Left renal pelvis (tissue), 4 donors: ENCODE measurements at places on chromosomes 11 and 22. TPM values are rescaled to one million over a fixed set of nuclear protein-coding genes. Genes with fewer than 3 reads are reported as not detected.

CYB5R2 gene
- polyA plus RNA-seq = 11.7 TPM

SYCE3 gene
- polyA plus RNA-seq = not detected

TMEM86A gene
- polyA plus RNA-seq = 7.5 TPM

THRSP gene
- 0.19 TPM for polyA plus RNA-seq

MOGAT2 gene
- 0.22 TPM for polyA plus RNA-seq

ADM2 gene
- polyA plus RNA-seq = 7.4 TPM

RASGRP2 gene
- 5.2 TPM for polyA plus RNA-seq

BIK gene
- polyA plus RNA-seq = 0.42 TPM

MFNG gene
- 10.4 TPM for polyA plus RNA-seq

FZD4 gene
- polyA plus RNA-seq = 71.9 TPM

GSTT2B gene
- polyA plus RNA-seq = 27.6 TPM

GRCh38 chr11:24391167-24391566 lies 105.7 kb upstream of the LUZP2 start:
- no peak for DNase-seq

- no peak for DNase-seq
These were observed at the start of gene KCTD14 for GRCh38 chr11:78022397-78023396. Gene KCTD14, minus strand, starts transcription at chr11:78023276. Its CDS starts 27 bp downstream, at chr11:78023249.

GRCh38 chr11:116261606-116262005 lies 511.2 kb downstream of the BUD13 start:
- DNase-seq = no peak

DNA sequence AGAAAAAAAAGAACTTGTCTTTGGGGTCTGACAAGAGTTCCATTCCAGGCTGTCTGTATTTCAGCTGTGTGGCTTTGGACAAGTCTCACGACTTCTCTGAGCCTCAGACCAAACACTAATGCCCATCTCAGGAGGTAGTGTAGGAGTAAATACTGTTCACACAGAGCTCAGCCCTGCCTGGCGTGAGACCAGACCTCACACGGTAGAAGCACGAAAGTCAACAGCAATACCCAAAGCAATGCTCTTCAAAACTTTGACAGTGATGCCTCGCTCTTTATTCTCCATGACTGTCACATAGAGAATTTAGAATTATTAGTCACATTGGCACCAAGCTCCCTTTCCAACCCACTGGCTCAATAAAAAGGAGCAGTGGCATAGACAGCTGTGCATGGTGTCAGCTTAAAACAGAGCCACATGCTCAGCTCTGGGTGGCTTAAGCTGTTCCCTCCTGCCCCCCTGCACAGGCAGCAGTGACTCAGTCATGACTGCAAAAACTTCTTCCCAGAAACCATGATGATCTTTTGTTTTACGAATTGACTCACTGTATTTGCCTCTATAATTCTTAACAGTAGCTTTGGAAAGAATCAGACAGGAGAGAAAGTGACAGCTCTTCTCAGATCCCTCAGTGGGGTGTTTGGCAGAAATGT lies 74.0 kb upstream of the PHF21B start:
- no peak for DNase-seq

GRCh38 chr22:24975813-24976341 lies 23.4 kb downstream of the KIAA1671 start:
- DNase-seq = no peak

DNA sequence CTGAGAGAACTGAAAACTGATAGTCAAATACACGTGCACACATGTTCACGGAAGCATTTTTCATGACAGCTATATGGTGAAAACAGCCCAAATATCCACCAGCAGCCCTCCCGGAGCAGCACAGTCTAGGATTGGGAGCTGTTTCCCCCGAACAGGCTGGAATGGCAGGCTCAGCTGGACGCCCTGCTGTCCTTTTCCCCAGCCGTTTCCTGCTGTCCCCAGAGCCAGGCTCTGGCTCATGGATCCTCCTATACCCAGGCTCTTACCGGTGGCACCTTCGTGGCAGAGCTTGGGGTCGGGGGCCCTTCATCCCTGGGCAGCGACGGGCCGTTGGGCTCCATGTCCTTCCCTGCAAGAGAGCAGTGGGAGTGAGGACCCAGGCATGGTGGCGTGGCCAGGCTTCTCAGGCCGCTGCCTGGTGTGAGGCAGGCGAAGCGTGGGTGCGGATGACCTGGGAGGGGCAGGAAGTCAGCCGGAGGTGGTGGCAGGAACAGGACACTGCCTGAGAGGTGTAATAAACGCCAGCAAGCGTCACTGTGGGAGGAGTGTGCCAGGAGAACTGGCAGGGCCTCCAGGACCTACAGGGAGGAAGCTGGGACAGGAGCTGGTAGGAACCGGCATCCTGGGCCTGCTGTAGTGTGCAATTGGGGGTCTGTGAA lies 38.8 kb downstream of the OSBPL5 start:
- no peak for DNase-seq

- no peak for DNase-seq
These were observed 152.7 kb downstream of the ADAMTS15 start for GRCh38 chr11:130601141-130601540.

DNA sequence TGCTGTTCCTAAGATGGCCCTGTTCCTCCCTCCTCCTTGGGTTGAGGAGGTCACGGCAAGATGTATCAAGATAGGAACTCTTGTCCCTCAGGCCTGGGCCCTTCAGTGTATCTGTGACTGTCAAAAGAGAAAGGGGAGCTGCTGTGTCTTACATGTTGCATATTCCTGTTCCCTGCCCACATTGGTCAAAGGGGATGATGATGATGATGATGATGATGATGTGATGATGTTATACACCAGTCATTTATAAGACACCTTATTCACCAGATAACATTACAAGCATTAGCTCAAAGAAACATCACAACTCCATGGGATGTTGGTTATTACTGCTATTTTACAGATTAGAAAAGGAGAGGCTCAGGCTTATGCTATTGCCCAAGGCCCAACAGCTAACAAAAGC lies 13.7 kb downstream of the FXYD6 start:
- no peak for DNase-seq

DNA sequence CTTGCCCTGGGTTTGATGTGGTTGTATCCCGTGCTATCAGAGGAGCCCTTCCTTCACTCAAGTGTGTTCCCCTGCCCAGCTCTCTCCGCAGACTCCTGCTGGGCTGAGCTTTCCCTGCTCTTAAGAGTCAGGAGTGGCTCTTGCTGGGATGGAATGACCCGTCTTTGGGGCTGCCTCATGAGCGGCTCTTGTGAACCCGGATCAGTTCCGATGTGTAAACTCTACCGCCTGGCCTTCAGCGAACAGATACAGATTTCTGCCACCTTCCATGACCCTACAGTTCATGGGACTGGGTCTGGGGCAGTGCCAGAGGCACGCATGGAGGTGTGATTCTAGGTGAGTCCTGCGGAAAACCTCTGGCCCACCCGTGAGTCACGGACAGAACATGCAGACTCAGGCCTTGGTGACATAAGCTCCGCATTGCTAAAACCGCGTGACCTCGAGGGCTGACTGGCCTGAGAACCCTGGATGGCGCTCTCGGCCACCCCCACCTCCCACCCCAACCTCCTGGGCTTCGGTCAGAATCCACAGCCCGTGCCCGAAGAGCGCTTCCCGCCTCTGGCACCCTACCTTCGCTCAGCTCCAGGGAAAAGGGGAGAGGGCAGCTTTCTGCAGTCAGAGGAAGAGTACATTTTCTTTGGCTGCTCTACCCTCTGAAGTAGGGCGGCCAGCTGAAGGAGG lies 1.3 kb upstream of the ZBTB16 start:
- DNase-seq = no peak

DNA sequence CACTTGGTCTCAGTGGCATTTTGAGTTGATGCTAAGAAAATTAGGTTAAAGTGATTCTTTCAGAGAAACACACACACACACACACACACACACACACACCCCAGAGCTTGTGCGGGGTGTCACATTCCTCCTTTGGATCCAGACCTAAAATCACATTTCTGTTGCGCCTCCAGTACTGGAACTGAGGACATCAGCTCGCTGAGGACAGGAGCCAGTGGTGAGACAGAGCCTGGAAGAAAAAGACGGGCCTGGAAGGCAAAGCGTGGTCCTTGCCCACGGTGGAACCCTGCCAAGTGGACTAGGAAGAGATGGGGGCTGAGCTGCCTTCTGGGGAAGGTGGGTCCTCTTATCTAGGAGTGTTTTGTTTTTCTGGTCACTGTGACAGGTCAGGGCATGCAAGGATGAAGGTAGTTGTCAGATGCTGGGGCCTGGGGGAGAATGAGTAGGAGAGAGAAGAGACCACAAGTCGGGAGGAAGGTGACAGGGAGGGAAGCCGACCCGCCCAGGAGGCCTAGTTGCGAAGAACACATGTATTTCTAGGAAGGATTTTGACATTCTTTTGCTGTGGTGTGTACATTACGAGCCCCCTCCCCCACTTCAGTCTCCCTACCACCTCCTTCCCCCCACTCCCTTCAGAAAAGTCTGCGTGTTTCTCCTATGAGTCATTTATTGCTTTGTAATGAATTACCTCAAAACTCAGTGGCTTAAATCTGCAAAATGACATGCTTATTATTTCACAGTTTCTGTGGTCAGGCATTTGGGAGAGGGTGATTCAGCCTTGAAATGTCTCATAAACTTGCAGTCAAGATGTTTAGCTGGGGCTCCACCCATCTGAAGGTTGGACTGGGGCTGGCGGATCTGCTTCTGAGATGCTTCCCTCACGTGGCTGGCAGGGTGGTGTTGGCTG lies 4.8 kb upstream of the ELFN2 start:
- no peak for DNase-seq

DNA sequence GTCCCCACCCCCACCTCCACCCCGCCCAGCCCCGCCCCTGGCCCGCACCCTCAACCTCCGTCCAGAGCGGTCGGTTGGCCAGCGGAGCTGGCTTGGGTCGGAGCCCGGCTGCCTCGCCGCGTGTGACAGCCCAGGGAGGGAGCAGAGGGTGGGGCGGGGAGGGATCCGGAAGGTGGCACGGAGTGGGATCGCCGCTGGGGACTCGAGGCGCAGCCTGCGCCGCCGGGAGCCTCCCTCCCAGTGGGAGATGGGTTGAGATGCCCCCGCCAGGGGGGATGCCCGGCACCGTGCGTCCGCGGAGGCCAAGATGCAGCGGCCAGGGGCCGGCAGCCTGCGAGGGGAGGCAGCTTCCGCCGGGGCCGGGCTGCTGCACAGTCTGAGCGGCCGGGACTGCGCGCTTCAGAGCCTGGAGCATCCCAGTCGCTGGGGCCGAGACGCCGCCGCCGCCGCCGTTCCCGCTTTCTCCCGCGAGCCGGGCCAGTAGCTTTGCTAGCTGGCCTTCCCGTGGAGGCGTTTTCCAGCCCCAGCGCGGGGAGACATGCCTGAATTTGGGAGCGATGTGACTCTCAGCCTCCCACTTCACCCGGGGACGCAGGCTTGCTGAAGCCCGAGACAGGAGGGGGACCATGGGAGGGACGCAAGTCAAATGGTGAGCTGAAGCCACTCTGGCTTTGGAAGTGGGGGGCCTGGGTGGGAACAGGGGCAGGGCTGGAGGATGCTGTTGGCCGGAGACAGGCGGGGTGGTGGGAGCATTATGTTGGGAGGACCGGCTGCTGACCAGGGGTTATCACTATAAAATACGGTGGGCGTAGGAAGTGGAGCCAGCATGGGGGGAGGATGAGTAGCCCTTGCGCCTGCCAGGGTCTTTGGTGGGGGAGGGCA lies 40.2 kb downstream of the DIXDC1 start:
- no peak for DNase-seq

- peak; percentile 58 for DNase-seq
These were observed 79.9 kb downstream of the GRAMD1B start for GRCh38 chr11:123509737-123510578.

GRCh38 chr22:17823226-17823625 lies 49.0 kb upstream of the BID start:
- no peak for DNase-seq

DNA sequence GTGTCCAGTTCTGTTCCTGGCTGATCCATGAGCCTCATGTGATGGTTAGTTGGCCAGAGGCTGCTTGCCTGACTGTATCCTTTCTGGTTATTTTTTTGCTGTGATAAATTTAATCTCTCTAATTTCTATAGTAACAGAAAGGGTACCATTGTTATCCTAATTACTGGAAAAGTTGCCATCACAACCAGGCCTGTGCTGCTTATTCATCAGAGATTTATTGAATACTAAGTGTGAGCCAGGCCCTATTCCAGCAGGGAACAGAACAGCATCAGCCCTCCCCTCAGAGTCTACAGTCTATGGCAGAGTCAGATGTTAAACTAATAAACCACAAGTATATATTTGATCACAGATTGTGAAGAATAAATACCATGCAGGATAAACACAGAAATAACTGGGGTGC lies 86.8 kb downstream of the DEPDC5 start:
- DNase-seq = no peak

DNA sequence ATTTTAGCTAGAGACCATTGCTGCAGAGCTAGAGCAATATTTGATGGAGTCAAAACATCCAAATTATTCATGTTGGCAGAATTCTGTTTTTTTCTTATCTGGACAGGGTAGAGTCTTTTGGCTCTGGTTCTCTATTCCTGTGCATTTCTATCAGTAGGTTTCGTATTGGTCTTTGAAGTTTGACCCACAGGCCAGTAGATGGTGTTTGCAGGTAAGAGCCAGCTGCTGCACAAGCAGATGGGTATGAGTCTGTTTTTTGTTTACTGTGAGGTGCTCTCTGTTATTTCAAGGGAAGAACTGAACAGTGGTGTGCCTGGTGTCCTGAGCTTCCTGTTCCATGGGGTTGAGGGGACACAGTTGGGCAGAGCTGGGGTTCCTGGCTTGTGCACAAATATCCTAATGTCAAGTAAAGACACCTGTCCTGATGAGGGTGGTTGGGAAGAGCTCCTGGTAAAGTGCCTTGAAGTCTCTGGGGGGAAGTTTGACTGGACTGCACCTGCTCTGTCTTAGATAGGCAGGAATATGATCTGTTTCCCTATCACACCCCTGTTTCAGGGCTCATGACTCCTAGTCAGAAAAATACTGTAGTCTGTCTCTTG lies 34.0 kb upstream of the SLC22A25 start:
- no peak for DNase-seq

DNA sequence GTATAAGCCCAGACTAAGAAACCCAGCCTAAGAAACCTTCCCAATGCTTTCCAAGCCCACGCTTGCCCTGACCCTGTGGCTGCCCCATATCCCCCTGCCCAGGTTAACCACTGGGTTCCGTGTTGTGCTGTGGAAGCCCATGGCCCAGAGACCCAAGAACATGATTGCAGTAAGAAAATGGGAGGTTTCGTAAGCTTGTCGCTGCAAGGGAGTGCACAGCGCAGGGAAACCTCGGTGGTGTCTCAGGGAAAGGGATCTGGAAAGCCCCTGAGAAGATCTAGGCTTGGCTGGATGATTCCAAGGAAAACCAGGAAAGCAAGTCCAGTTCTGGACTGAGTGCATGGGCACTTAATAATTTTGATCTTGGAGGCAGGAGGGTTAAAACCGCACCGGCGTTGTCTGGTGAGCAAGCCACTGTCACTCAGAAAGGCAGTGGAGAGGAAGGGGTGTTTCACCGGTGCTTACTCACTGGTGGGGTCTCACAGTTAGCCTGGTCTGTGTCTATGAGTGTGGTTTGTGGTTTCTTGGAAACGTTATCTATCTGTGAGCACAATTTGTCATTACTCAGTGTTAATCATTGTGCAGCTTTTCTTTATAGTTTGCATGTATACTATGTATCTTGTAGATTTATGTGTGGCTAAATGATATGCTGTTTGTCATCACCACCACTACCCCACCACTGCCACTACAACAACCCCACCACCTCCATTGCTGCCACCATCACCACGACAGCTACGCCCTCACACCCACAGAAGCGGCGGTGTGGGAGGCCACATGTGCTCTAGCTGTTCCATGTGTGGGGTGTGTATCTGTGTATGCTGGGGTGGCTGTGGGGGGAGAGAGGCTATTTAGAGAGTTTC lies 53.3 kb upstream of the PRDM11 start:
- no peak for DNase-seq

- no peak for DNase-seq
These were observed 339.2 kb upstream of the CCDC90B start for GRCh38 chr11:83625336-83625735.
